ENCODE measurements at places on chromosomes 2 and 18.

DNA sequence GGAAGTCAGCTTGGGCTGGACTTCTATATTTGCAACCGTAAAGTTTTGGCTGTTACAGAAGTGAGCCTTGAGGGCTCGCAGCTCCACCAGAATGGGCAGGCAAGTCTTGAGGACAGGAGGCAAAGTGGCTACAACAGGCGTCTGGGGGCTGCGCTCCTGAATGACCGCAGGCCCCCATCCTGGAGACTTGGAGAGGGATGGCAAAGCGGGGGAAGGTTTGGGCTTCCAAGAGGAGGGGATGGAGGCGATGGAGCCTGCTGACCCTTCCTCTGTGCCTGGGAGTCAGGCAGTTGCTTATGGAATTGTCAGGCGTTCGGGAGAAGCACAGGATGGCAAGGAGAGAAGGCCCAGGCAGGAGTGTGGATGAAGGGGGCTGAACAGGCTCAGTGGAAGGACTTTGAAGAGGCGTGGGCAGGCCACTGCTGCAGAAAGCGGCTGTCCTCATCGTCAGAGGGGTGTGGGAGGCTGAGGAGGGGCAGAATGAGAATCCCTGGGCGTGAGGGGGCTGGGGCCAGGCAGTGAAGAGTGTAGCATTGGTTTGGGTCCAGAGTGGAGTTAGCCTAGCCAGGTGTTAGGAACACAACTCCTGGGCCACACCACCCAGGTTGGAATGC, 72.3 kb downstream of the INHBB start:
- DNase-seq = no peak

DNA sequence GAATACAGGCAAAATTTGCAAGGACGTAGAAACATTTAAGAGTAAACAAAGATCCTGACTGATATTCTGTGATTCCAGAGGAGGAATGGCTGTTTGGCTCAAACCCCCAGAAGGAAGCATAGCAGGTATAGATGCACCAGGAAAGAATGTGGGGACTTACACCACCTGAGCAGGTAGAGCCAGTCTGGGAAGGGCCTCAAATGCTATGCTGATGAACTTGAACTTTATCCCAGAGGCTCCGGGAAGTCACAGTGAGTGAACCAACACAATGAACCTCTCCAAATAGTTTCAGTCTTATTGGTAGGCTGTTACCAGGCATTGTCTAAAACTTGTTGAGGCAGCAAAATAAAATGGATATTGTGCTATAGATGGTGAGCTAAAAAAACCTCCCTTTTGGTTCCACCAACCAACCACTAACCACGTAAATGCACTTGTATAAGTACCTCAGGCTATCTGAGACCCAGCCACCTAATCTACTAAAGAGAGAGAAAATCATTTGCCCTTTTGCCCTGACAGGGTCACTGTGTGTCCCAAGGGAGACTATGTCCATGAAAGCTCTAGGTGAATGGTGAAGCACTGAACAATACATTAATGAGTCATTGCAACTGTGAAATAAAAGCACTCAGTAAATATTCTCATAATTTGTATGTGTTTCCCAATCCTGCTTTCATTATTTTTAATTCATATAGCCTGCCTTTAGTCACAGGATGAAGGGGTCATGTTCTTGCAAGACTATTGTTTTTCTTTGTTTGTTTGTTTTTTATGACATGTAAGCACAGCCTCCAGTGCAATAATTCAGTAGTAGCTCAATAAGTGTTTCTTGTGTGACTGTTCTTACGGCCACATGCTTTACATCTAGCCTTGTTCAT, 911.6 kb downstream of the EPHA4 start:
- no peak for DNase-seq

DNA sequence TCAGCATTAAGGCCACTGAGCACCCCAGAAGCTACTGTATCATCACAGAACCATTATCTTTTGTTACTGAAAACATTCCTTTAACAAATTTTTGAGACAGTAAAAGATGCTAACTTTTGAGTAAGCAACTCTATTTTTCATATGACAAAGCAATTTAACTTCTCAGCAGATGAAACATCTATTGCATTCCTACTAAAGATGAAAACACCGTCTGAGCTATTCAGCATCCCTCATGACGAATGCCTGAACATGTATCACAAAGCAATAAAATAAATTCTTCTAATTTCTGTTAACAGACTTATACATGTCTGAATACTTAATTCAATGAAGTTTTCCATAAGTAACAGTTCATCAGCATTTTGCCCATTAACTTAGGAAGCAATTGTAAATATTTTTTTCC, 23.9 kb downstream of the CHN1 start:
- DNase-seq = no peak

DNA sequence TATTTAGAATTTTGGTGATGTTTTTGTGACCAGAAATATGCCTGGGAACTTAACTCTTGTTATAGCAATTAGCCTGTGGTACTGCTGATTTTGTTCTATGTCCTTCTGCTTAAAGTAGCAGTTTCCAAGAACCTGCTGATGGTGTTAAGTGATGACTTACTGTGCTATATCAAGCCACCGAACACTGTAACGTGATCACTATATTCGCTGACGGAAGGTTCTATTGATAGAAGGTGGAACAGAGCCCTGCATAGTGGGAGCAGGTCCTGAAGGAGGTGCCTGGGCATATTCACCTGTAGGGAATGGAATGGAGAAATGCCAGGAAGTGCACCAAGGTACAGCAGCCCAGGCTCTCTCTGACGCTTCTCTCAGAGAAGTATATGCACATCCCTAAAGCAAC, 76.8 kb downstream of the UXS1 start:
- DNase-seq = no peak

DNA sequence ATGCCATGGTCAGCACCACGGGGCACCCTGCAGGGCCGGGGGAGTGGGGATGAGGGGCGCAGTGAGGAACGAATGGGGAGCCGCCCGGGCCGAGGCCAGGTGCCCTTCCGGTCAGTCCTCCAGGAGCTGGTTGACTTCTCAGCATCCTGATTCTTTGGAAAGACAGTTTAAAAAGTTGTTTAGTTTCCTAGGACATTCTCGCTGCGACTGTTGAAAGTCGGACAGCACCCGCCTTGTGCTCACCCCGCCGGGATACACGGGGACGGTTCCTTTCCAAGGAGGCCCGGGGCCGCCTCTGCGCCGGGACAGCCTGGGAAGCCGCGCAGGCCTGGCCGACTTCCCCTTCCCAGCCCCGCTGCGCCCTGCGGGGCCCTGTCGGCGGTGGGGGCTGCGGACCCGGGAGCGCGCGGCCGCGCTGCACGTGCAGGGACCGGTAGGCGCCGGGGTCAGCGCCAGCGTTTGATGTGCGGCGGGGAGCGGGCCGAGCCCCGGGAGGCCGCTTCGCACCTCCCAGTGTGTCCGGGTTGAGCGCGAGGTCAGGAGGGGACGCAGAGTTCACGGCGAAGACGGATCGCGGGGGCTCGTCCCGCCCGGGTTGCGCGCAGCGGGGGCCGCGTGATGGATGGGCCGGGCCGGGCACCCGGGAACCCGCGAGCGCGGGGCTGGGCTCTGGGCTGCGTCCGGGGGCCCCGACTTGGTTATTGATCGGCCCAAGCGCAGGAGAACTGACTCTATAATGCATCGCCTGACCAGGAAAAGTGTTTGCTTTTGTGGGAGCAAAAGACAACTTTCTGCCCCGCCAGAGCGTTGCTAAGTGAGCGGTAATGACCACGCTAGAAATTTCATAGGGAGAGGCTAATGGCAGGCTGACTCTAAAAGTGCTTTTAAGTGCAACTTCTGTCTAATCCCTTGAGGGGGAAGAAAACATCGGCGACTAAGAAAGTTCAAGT, 28.0 kb upstream of the SMIM21 start:
- DNase-seq = no peak

DNA sequence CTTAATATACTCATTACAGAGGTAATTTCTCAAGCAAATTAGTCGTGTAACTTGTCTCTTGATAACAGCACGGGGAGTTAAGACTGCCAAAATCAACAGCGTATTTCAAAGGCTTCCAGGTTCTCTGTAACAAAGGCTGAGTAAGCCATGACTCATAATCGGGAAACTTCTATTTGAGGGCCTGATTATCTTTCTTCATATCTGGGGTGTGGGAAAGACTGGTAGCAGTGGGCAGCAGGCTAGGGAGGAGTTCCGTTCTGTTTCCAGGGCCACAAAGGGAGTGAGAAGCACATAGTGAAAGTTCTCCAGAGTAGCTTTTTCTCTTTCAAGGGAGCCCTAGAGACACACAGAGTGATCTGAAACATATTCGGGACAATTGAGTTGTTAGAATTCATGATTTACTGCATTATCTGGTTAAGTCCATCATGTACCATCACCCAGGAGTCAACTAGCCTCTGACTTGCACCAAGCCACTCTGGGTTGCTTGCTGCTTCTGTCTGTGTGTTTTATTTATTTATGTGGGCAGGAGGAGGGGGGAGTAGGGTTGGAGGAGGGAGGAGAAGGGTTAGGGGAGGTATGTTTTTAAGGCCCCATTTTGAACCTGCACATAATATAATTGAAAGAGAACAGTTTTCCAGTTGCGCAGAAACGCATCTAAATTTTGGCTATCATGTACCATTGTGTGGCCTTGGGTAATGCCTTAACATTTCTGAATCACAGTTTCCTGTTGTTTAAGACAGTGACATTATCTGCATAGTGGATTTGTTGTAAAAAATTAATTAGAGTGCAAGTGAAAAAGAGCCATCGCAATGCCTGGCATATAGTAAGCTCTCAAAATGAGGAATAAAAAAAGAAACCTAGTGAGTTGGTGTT, 80.5 kb upstream of the ITPRID2 start:
- DNase-seq = no peak

DNA sequence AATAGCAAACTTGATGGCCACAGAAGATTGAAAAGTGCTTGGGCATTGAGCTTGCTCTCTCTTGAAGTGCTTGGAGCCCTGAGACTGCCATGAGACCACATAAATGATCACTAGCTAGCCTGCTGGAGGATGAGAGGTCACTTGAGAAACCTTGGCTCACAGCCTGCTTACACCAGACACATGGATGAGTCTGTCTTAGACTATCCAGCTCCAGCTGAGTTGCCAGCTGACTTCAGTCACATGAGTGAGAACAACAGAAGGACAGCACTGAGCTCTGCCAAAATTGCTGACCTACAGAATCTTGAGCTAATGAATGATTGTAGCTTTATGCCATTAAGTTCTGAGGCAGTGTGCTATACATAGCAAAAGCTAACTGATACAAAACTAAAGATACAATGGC, 18.1 kb downstream of the NABP1 start:
- no peak for DNase-seq

DNA sequence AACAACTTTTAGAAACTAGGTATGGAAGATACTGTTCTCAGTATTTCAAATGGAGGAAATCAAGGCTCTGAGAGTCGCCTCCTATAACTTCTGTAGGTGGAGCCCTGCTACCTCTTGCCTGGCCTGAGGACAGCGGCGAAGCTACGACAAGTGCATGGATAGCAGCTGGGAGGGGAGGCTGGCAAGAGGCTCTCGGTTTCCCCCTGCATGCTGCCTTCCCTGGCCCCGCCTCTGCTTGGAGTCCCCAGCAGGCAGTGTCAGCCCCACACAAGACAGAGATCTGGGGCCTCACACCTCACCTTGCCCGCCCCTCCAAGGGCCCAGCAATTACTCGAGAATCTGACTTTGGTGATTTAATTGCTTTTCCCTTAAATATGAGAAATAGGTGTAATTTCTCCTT, 107.6 kb upstream of the POU3F3 start:
- DNase-seq = no peak

GRCh38 chr2:656676-657075, 20.5 kb downstream of the TMEM18 start:
- DNase-seq = no peak

GRCh38 chr18:24877066-24877465, 416.6 kb downstream of the HRH4 start:
- no peak for DNase-seq

GRCh38 chr18:22098563-22098989, 70.8 kb upstream of the GATA6 start:
- no peak for DNase-seq

- no peak for DNase-seq
These were observed 138.9 kb downstream of the MEIS1 start for GRCh38 chr2:66573821-66574233.

DNA sequence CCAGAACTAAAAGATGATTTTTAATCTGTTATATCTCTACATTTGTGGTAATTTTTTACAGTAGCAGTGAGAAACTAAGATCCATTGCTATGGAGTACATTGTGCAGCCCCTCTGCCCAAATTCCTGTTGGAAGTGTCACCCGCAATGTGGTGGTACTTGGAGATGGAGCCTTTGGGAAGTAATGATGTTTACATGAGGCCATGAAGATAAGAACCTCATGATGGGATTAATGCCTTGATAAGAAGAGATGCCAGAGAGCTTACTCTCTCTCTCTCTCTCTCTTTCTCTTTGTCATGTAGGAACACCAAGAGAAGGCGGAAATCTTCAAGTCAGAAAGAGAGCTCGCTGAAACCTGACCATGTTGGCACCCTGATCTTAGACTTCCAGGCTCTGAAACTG, 535.4 kb downstream of the PID1 start:
- DNase-seq = no peak

DNA sequence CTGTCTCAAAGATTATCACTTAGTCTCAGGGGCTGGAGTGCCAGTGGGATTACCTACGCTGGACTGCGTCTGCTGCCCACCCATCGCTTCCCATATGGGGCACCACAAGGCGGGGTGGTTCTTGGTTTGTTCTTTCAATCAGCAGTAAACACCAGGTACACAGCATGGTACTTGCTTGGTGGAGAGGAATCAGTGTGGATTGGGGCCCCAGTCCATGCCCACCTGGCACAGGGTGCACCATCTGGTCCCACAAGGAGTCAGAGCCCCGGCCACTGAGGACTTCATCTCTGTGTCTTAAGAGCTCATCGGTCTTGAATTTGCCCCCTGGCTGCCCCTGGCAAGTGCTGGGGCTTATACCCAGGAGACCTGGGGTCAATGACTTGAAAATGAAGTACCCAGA, 96.2 kb downstream of the GLI2 start:
- no peak for DNase-seq

DNA sequence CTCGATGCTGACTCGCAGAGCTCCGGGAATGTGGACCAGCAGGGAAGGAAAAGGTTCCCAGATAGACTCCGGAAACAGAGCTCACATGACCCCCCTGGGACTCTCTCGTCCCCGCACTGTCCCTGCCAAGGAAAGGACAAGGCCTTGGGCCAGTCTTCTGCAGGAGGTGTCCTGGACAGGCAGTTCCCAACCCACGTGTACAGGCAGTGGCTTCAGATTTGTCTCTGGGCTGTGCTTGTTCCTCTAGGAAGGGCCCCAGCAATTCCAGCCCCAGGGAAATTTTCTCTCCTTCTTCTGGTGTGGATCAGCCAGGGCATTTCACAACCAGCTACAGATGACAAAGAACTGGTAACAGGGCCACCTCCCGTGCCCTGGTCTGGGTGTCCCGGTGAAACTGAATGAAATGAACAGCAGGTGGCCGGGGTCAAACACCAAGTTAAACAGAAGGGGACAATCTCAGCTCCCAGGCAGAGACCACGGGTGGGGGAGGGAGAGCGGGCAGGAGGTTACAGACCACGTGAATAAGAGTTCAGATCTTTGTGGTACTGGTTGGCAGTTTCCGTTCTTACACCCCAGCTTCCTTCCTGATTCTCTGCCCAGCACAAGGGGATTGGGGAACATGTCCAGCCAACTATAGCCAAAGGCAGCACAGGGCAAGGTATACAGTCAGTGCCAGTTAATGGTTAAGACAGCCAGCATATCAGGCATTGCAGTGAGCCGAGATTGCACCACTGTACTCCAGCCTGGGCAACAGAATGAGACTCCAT, 52.2 kb upstream of the CAB39 start:
- no peak for DNase-seq
